ENCODE measurements at places on chromosomes 13 and 19.
A peak's percentile ranks its signal among the peaks of the same experiment; 100 is the strongest.

DNA sequence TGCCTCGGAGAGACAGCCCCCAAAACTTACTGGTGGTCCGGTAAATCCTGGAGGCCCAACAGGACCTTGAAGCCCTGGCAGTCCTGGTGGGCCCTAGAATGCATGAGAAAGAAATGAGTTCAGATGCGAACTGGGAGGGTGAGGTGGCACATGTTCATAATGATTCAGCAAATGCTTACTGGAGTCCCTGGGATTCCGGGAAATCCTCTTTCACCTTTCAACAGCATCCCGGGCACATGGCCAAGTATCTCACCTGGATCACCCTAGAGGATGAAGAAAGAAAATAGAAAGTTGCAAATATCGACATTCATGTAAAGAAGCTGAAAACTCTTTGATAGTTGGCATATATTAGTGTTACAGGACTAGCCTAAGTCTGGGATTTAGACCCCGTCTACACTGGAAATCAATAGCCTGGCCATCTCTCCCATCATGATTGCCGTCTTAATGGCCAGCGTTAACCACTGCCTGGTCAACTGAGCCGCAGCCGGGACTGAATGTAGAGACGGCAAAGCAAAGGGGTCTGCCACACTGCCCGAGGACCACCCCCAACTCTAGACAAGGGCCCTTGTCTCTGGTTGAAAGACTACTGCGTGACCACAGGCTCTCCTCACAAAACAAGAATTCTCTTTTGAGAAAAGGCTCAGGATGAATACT lies 96.9 kb downstream of the COL4A1 start:
- DNase-seq = no peak

DNA sequence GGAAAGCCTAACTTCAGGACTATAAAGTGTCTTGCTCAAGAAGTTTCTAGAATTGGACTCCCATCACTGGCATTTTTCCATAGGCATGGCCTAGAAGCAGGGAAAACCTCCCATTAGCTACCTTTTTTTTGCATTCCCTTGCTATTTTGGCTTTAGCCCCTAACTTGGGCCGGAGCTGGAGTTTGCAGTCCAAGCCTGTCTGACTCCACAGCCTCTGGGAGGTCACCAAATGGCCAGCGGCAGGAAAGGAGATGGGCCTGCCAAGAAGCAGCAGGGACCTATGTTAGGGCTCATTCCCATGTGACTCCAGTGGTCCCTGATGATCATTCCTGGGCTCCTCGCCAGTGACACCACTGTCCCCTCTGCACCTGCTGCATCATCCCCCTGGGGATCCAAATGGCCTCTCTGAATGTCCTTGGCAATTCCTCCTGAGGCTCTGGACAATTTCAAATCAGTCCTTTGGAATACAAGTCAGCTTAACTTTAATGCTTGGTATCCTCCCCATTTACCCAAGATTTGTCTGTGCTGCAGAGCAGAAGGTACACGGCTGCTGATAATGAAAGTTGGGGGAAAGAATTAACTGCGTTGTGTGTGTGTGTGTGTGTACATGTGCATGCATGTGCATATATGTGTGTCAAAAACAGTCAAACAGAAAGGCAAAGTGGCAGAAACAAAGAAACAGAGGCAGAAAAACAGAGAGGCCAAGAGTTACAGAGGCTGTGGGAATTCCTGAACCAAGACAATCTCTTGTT lies 69.8 kb upstream of the SERP2 start:
- no peak for DNase-seq

- DNase-seq = no peak
Measured at GRCh38 chr13:112333756-112334543, 42.2 kb upstream of the SPACA7 start.

- DNase-seq = no peak
Measured at GRCh38 chr13:29887686-29888085, 37.3 kb upstream of the UBL3 start.

DNA sequence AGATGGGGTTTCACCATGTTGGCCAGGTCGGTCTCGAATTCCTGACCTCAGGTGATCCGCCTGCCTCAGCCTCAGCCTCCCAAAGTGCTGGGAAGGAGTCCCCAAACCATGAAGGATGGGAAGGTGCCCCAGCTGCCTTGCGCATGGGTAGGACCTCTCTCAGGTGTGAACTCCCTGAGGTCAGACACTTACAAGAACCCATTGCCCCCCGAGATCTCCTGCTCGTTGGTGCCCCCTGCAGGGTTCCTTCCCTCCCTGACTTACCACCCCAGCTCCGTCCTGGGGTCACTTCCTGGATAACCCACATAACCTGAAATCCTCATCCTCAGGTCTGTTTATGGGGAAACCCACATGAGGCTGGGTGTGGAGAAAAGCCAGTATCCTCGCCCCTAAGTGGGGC lies 41.7 kb downstream of the UNC13A start:
- no peak for DNase-seq

DNA sequence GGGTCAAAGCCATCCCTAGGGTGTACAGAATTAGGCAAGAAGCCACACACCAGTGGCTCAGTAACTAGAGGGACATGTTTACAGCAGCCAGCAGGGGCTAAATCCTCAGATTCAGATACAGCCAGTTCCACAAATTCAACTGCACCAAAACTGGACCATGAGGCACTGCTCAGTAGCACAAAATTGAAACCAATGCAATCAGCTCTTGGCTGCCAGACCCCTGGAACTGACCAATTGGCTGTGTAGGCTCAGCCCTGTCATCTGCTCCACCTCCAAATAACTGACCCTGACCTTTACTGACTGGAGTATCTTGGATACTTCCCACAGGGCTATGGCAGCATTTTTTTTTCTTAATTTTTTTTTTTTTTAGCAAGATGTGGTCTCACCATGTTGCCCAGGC lies 226.5 kb downstream of the FOXO1 start:
- DNase-seq = no peak

GRCh38 chr19:2385053-2385721 lies 25.1 kb downstream of the TMPRSS9 start:
- DNase-seq = peak; percentile 45

DNA sequence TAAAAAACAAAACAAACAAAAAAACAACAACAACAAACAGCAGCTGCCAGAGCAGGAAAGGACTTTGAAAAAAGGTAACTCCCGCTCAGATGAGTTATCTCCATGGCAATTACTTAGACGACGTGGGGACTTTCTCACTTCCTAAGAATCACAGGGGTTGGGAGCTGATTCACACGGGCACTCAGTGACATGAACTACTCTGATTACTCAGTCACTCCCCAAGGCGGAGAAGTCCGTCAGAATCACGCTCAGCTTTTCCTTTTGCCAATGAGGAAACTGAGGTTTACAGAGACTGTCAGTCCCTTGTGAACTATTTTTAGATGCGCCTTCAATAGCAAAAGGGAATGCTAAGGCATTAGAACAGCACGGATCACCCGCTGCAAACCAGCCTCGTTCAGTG lies 32.3 kb upstream of the MATK start:
- peak; percentile 2 for DNase-seq
